ENCODE measurements at places on chromosomes 2 and 18. TPM values are rescaled to one million over a fixed set of nuclear protein-coding genes. Genes with fewer than 3 reads are reported as not detected.

Gene ELMOD3
- total RNA-seq, result 31.2 TPM

Gene SIX2
- total RNA-seq, result not detected

Gene PLEK
- 4.0 TPM for total RNA-seq

DNA sequence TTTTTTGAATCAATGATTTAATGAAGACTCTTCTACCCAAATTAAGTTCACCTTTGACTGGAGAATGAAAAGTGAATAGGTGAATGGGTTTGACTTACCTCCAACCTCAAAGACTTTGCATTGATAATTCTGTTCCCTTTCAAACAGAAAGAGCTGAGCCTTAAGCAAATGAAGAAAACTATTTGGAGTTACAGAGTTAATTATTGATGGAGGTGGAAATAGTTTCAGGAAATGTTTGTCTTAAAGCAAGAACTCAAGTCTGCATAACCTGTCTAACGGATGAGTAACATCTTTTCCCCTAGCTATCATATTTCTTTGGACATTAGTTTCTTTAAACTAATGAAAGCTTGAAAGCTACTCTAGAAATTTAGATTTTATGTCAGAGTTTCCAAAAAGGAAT lies 166.5 kb downstream of the CERS6 start:
- DNase-seq, result no peak

DNA sequence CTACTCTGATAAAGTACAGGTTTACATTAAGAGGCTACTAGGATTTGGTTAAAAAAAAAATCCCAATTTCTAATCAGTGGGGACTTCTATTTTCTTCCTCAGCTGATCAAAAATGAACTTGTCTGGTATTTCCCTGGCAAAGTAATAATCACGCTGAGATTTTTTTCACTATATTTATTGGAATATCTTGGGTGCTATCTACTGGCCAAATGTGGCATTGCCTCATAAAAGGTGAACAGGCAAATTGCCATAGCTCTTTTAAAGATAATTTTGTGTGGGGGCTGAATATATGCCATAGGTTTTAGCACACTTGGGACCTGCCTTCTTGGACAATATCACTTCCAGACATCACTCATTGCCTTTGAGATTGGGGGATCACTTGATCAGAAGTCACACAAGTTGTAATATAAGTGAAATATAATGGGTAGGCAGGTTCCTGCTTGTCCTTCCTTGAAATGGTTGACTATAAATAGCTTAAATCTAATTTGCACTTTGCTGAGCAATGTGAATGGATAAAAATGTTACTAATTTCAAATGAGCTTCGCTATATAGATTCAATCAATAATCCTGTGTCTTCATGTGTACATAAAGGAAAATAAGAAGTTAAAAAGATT lies 7.0 kb upstream of the NXPH2 start:
- no peak for DNase-seq

GRCh38 chr2:1081451-1082225 lies 131.0 kb downstream of the SNTG2 start:
- DNase-seq, result peak; percentile 85

- no peak for DNase-seq
Observed at GRCh38 chr2:48845684-48846083, 90.2 kb upstream of the LHCGR start.

Gene STON1
- total RNA-seq, result 11.4 TPM

DNA sequence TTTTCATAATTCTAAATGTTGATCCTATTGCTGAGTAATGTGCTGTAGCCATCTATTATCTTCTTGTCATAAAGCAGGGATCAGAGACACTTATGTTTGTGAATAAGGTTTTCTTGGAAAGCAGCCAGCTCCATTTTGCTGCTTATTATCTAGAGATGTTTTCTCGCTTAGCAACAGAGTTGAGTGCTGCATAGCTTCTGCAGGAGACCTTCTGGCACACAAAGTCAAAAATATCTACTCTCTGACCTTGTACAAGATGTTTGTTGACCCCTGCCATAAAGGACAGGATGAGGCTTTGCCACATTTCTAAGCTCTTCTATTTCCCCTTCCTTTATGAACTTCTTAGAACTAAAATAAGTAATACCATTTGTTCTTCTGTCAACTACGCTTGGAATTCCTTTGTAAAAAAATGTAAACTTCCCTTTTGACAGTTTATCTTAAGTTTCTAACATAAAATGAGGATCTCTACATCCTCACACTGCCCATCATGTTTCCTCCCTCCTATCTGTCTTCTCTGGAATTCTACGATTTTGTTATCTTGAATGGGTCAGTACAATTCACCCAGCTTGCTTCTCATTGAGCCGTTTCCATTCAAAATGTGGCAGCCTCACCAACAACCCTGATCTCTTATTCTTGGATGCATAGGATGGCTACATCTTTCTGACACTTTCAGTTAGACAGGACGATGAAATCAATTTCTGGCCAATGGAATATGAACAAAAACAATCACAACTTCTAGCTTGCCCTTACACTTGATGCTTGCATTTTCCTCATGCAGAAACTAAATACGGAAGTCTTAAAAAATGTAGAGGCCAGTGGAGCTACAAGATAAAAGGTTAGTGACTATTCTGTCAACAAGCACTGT lies 1377.0 kb downstream of the SUCLG1 start:
- no peak for DNase-seq

Data from thyroid gland (tissue), 4 donors.